ENCODE measurements at places on chromosomes 3 and 15.

DNA sequence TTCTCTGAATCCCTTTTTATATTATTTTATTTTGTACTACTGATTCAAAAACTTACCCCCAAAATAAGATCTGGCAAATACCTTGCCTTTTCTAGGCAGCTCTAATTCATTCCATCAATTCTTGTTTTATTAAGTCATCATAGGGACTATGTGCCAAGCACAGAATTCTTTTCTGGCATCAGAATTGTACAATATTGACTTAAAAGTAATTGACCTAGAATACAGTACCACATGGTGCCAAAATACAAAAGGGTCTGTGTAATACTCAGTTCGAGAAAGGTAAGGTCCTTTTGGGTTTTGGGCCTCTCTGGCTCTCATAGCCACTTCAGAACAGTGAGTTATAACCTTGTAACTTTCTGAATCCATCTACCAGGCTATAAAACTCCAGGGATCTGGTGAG is 46.2 kb downstream of the KBTBD8 start:
- no peak for DNase-seq

- DNase-seq: no peak
Measured at GRCh38 chr15:34122771-34123183, 20.9 kb downstream of the PGBD4 start.

DNA sequence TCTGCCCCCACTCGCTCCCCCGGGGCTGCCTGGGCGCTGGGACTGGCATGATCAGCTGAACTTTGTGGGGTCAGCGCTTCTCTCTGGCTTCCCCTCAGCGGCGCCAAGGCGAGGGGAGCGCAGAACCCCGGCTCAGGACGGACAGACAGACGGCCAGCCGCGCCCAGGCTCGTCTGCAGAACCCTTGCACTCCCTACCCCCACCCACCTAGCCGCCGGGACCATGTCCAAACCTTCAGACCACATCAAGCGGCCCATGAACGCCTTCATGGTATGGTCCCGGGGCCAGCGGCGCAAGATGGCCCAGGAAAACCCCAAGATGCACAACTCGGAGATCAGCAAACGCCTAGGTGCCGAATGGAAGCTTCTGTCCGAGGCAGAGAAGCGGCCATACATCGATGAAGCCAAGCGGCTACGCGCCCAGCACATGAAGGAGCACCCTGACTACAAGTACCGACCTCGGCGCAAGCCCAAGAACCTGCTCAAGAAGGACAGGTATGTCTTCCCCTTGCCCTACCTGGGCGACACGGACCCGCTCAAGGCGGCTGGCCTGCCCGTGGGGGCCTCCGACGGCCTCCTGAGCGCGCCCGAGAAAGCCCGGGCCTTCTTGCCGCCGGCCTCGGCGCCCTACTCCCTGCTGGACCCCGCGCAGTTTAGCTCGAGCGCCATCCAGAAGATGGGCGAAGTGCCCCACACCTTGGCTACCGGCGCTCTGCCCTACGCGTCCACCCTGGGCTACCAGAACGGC is 621 bp downstream of the SOX14 start:
- DNase-seq: no peak

DNA sequence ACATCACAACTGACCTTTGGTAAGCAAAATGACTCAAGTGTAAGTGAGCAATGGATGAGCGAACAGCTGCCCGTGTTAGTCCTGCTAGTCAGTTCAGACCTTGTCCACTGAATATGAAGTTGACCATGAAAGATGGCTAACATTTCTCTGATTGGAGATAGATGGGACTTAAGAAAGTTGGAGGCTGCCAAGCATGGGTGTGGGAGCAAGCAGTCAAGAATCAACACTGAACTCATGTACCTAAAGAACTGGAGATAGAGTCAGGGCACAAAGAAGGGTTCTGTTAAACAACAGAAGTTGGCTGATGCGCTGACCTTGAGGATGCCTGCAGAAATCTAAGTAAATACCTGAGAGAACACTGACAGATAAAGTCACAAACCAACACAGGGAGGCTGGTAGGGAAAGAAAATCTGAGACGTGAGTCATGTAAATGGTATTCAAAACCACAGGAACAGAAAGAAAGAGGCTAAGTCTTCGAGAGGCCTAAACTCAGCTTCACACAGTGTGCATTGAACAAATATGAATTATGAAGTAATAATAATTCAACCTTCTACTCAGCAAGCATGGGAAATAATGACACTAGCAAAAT is 30.7 kb upstream of the ANPEP start:
- DNase-seq: no peak

DNA sequence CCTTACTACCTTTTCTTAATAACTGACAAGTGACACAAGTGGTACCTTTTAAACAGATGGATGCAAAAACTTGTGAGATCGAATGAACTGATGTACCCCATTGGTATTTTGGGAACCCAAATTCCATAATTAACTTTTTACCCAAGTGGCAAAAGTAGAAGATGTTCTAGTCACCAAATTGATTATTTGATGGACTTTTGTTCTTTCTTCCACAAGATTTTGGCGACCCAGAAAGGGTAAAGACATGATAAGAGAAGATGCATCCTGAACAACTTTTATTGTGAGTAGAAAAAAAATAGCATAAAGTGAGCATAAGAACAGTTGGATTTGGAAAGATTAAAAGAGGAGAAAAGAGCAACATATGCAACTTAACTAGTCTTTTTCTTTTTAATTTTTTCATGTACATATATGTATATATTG is 159.5 kb downstream of the TIGIT start:
- DNase-seq: no peak

DNA sequence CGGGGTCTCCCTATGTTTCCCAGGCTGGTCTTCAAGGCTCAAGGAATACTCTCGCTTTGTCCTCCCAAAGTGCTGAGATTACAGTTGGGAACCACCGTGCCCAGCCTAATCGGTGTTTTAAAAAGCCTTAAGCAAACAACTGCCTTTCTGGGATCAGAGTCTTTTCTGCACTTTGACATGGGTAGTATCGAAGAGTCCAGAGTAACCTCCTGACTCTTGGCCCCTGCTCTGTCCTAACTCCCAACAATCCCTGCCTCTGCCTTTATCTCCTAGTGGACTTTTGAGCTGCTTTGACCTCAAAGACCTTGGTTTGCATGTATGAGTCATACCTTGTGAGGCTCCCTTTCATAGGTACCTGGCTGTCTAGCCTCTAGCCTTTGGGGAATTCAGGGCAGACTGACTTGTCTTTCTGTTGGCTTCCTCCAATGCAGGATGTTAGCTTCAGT is 21.0 kb upstream of the HACD2 start:
- no peak for DNase-seq

GRCh38 chr3:25749031-25749581 is 34.1 kb downstream of the NGLY1 start:
- DNase-seq: no peak

GRCh38 chr3:133487920-133488540 is 85.5 kb upstream of the CDV3 start:
- no peak for DNase-seq

DNA sequence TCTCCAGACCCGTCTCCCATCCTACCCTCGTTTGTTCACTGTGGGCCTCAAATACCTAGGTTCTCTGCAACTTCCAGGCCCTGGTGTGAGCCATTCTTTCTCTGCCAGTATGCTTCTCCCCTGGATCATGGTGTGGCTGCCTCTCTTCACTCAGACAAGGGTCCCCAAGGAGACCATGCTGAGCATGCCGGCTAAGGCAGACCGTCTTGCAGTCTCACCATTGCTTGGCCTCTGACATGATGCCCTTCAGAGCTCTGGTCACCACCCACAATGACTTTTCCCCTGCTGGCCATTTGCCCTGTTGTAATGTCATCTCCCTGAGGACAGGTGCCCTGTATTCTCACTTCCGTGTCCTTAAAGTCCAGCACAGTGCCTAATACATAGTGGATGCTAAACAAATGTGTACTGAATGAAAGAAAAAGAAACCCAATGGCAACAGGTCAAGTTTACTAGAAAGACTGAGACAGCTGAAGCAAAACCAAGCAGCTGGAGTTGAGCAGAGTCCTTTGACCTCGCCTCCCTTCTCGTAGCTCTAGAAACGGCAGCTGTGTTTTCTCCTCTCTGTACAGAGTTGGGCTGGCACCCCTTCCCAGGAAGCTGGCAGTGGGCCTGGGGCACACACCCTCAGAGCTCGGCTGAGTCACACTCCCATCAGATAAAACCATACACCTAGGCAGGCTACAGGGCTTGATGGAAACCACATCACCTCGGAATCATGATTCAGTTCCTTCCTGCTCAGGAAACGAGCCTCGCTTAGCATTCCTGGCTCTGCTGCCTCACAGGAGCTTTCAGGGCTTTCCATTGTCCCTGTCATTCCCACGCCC is 8.6 kb downstream of the TLR9 start:
- DNase-seq: peak; percentile 21

DNA sequence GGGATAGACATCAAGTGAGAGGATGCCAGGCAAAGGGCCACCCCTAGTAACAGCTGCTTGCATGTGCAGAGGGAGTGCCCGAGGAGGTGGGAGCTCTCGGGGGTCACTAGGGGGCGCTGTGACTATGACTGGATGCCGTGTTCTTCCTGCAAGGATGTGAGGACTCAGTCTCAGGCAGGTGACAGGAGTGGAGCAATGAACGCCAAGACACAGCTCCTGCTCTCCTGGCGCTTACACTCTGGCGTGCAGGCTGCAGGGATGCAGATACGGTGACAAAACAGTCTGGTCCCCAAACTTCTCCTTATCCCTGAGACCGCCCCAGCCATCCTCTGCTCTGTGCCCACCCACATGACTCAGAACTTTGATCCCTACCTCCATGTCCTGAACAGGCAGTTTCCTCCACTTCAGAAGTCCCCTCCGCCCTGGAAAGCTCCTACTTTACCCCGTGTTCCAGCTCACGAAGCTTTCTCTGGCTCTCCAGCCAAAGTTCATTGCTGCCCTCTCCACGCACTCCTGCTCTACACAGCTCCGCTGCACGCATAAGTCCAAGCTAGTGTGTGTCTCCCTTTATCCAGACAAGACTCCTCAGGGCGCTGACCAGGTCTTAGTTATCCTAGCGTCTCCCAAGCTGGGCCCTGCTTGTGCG is 14.7 kb downstream of the RHOV start:
- peak; percentile 41 for DNase-seq

DNA sequence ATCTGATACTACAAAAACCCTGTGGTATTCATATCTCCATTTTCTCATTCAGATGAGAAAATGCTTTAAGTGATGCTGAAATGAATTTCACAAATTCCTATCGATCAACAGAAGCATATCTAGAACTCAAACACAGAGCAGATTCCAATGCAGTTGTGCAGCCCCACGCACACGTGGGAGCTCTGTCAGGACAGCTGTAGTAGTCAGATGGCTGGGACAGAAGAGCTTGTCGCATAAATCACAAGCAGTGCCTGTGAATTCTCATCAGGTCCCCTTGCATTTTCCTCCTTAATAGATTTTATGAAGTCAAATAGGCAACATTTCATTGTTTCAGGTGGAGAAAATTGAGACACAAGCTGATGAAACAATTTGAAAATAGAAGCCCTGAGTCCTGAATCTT is 792.3 kb downstream of the AGBL1 start:
- no peak for DNase-seq

GRCh38 chr15:57657619-57658018 is 48.9 kb upstream of the POLR2M start:
- no peak for DNase-seq

- DNase-seq: no peak
Measured at GRCh38 chr3:35671483-35671882, 32.2 kb downstream of the ARPP21 start.

- DNase-seq: no peak
Measured at GRCh38 chr15:59360896-59361295, 11.8 kb downstream of the MYO1E start.

GRCh38 chr15:71239592-71240364 is 124.5 kb downstream of the THSD4 start:
- DNase-seq: no peak

- DNase-seq: no peak
Measured at GRCh38 chr3:127216415-127217261, 23.7 kb downstream of the PRR23E start.

DNA sequence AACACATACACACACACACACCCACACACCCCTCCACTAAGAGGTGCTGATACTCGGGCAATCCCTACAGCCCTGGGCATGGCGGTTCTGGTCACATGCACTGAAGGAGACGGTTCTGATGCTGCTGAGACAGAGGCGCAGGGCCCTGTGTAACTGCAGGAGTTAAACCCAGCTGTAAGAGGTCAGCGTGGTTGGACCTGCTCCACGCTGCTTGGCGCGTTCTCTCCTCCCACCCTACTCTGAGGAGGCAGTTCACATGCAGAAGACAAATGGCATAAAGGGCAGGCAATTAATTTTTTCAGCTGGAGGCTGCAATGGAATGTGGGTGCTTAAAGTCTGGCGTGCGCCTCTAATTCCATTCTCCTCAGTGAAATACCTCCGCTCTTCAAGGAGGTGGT is 35.2 kb downstream of the GRK7 start:
- DNase-seq: no peak

GRCh38 chr3:194773771-194774455 is 88.2 kb downstream of the FAM43A start:
- DNase-seq: no peak

GRCh38 chr3:5553203-5553602 is 365.7 kb downstream of the EDEM1 start:
- no peak for DNase-seq

DNA sequence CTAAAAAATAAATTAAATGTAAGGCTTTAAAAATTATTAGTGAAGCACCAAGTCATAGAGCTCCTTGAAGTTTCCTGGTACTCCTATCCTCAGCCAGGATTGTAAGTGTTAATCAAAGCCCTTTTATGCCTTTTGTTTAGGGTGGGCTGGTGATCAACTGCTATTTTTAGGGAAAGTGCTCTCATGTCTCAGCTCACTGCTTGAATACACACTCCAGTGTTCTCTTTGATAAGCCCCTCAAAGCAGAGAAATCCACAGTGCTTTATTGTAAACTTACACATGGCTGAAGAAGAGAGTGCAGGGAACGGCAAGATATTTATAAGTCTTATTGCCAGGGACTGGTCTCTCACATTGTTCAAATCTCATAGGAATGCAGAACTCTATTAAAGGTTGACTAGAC is 156.4 kb upstream of the AZI2 start:
- DNase-seq: peak; percentile 9

DNA sequence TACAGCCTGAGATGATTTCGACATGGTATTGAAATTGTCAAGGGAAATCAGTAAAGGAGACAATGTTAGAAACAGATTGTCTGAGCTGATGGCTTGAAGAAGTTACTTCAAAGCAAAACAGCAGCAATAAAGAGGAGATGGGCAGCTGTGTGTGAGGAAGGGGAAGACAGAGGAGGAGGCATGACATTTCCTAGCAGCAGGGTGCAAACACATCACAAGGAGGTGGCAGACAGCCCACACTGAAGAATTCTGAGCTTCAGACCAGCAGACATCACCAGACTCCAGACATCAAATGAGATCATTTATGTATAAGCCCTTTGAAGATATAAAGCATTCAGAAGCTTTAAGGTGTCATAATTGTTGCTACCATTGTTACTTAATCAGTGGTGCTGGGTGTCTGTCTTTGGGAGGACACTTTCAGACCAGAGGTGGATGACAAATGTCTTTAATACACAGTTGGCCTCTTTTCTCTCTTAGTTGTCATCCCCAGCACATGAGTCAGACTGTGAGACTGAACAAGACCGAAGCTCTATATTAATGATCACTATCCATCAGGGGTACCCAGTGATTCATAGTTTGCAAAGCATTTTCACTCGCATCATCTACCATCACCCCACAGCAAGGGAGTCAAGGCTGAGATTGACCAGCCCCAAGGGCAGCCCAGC is 203.9 kb downstream of the MINAR1 start:
- no peak for DNase-seq

GRCh38 chr15:89028036-89028435 is 60.2 kb upstream of the ABHD2 start:
- no peak for DNase-seq

GRCh38 chr3:37303416-37303815 is 129.0 kb upstream of the LRRFIP2 start:
- no peak for DNase-seq
